ENCODE measurements at places on chromosomes 6 and 20.

DNA sequence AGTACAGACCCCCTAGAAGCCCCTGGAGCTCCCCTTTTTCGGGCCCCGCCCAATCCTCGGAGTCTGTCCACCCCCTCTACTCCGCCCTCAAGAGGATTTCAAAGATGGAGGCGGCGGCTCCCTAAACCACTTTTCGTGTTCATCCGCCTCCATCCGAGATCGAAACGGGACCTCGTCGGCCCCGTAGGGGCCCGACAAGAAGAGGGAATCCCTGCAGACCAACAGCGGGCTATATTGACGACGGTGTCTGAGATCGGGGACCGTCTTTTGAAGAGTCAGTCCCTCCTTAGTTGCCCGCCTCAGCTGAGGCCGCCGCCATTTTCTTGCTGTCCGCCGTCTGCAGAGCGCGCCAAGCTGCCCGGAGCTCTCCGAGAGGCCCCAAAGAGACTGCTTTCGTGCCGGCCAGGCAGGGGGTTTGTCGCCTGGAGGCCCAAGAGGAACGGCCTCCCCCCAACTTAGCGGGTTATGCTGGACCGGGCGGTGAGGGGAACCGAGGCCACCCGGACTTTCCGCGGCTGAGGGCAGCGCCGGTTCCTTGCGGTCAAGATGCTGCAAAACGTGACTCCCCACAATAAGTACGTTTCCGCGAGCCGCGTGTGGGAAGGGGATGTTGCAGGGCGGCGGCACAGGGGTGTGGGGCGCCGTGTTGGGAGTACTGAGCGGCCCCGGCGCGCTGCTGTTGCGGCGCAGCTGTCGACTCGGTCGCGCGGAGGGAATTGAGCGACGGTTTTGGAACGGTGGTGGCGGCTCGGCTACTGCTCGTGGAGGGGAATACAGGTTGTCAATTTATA is 4.2 kb downstream of the BRD2 start:
- DNase-seq: no peak

DNA sequence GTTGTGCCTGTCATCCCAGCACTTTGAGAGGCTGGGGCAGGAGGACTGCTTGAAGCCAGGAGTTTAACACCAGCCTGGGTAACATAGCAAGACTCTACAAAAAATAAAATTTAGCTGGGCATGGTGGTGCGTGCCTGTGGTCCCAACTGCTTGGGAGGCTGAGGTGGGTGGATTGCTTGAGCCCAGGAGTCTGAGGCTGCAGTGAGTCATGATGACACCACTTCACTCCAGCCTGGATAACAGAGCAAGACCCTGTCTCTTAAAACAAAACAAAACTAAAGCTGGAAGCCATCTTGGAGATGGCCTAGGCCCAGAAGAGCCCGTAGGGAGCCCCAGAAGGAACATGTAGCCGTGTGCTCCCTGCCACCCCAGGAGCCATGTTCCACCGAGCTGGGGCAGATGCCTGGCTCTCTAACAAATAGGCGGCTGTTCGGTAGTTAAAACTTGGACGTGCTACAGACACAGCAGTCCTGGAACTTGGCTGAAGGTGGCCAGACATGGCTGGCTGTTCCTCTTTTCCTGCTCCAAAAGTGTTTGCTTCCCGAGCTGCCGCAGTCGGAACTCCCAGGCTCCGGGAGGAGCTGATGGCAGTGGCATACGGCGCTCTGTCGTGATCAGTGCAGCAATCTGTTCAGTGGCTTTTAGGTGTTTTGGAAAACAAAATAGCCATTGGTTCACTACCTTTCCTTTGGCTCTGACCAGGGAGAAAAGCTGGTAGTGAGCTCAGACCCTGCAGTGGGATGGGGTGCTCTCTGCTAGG is 37.0 kb downstream of the DYNLT1 start:
- DNase-seq: no peak

DNA sequence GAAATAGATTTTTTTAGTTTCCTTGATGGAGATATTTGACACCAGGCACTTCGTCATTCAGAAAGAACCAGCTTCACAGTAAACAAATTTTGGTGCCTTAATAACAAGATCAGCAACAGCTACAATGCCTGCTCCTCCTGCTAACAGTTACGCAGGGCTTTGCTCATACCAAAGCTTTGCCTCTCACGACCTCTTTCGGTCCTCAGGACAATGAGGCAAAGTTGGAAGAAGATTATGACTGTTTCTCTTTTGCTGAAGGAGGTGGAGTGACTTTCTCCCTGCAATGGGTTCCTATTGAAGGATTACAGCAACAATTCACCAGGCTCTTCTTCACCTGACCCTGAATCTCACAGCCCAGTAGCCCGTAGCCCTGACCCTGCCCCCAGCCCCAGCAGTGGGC is 440.1 kb downstream of the PREX1 start:
- DNase-seq: no peak

DNA sequence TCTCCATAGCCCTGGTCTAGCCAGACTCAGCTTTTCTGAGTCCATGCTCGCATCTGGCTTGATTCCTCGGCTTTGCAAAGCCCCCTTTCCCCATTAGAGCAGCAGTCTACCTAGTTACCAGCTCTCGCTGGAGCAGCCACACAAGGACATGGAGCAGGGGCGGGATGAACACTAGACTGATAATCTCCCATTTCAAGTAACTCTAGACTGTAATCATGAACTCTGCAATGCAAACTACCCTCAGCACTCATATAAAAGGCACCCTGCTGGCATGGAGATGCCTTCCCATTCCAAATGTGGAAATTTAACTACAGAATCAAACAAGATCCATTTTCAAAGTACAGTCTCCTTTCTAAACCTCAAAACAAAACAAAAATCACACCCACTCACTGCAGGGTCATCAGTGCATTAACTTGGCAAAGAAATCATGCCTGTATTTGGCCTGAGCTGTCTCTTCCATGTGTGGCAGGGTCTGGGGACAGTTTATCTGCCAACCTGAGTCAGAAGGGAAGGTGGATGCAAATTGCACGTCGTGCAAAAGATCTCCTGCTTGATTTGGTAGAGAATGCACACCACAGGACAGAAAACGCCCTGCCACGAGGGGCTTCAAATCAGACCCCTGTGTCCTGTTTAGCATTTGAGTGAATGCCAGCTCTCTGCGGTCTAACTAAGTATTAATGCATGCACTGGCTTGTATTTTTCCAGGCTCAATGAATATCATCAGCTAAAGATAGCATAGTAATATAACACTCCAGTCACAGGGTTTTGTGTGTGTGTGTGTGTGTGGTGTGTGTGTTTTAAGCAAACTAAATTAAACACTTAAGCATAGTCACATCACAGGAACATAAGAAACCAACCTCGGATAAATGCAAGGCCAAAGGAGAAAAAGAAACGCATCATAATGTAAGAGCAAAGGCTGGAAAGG is 85.3 kb downstream of the MYLK4 start:
- no peak for DNase-seq

- DNase-seq: no peak
These were observed 41.4 kb downstream of the PKIB start for GRCh38 chr6:122651604-122652003.

DNA sequence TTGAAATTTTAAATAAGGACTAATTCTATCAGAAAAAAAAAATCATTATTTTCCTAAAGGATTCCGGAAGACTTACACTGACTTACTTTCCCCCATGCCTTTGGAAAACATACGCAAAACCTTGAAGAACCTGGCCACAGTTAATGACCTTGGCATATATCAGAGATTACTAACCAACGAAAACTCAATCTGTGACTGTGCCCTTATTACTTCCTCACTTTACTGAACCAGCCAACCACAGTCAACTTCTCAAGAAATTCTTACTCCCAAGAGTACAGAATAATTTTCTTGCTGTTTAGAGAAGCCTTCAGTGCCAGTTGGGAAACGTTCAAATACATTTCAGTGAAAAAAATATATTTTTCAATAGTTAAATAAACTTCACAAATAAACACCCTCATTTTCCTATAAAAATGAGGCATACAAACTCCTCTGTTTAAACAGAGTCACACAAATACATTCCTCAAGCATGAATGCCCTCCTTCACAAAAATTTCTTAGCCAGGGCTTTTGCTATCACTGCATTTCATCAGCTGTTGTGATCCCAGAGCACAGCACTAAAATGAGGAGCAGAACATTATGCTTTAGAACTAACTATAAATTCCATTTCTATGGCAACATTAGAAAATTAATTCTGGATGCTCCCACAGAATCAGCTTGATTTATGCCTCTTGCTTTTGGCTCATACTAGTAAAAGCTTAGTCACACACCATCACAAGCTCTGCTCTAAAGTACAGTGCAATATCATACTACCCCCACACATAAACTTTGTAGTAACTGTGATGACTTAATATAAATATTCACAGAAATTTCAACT is 117.6 kb downstream of the DST start:
- peak; percentile 95 for DNase-seq

DNA sequence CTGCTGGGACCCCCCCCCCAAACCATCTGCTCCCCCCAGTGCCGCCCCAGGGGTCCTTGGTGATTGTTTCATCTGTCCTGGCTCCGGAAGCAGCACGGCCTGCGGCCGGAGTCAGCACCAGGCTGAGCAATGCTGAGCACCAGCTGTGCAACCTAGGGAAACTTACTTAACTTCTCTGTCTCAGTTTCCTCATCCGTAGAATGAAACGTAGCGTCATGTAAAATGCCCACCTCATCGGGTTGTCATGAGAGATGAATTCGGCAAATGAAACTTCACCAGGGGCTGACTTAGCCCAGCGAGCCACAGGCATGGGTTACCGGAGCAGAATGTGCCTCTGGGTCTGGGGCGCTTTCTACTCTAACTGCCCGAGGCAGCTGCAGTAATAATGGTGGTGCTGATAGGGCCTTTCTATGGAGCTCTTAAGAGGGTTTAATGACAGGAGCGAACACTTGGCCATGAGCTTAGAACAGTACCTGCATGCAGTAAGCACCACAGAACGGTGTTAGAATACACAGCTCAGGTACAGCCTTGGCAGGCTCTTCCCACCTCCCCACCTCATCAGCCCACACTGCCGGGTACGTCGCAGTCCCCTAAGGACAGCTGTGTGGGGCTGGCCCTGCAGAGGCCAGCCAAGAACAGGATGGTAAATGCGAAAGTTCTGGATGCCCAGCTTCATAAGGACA is 1.7 kb downstream of the THBS2 start:
- DNase-seq: no peak

GRCh38 chr6:111591901-111592461 is 13.7 kb downstream of the TRAF3IP2 start:
- DNase-seq: peak; percentile 70

DNA sequence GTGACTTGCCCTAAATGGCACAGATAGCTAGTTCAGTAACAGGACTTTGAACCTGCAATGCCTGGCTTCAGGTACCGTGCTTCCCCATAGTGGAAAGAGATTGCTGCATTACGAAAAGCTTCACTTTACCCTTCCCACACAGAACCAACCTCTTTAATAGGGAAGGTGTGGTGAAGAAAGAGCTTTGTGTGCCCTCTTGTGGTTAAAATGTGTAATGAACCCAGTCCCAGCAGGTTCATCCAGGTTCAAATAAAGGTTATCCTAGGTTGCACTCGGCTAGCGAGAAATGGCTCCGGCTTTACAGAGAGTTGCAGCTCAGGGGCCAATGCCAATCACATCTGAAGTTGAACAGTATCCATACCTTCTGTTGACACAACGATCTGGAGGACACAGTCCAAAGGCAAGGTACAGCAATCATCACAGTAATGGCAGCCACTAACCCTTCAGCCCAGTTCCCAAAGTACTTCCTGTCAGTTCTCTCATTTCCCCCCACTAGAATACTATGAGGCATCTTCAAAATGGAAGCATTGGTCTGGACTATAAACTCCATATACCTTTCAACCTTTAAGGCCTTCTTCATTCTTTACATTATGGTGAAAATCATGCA is 3.0 kb downstream of the DEFB115 start:
- DNase-seq: no peak

GRCh38 chr20:10565922-10566897 is 107.6 kb downstream of the JAG1 start:
- no peak for DNase-seq

DNA sequence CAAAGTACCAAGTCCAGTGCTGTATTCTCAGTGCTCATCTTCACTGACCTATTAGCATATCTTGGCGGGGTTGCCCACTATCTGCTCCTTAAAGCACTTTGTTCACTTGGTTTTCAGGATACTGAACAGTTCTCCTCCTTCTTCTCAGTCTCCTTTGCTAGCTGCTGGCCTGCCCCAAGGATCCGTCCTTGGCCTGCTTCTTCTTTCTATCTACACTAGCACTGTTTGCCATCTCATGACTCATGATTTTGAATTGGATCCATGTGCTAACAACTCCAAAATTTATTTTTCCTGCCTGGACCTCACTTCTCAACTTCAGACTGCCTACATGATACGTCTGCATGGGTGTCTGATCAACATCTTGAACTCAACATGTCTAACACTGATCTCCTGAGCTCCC is 15.5 kb downstream of the TPD52L1 start:
- DNase-seq: no peak

- DNase-seq: no peak
These were observed 404.1 kb downstream of the FOXA2 start for GRCh38 chr20:22180244-22180643.

DNA sequence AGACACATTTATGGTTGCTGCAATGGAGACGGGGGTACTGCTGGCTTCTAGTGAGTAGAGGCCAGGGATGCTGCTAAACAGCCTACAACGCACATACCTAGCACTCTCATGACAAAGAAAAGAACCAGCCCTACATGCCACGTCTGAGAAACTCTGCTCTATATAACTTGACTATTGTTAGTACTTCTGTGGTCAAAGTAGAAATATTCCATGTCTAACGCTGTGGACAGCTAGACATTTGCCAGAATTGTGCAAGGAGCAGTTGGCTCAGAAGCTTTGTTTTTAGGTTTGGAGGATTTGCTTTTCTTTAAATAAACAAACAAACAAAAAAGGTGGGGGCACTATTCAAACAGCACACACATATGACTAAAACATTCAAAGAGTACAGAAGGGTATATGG is 20.5 kb downstream of the UBE2V1 start:
- DNase-seq: no peak

GRCh38 chr6:96811136-96811535 is 26.1 kb downstream of the GPR63 start:
- DNase-seq: no peak

DNA sequence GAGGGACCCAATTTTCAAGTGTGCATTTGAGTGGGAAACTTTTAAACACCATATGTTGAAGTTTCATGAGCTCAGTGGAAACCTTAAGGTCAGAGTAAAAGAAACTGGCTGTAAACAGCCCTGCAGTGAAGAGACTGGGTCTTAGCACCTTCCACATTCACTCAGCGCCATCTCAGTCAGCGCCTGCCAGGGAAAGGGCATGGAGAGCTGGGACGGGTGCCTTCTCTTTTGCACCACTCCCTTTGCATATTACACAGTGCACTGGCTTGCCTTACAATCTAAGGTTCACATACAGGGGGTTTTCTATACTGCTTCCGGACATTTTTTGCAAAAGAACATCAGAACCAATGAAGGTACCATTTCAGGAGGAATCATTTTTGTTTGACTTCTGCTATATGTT is 4.5 kb downstream of the TOMM6 start:
- DNase-seq: no peak

- DNase-seq: no peak
These were observed 19.7 kb upstream of the HLA-DRB1 start for GRCh38 chr6:32609391-32609730.

DNA sequence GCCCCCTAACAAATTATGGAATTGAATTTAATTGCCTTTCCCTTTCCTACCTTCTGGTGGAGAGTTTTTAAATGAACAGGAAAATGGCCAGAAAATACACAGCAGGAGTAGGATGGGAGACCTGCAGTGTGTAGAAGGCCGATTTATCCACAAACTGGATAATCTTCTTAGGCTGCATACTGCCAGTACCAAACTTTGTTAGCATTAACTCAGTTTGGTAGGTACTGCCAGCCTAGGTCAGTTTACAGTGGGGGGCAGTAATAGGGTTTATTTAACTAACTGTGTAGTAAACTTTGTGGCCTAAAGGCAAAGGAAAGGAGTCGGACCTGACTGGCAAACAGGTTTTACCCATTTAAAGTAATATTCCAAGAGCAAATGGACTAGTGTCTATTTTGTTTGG is 4.6 kb downstream of the NCOA3 start:
- DNase-seq: no peak

Data from GM04504 (cell line).